Right renal cortex interstitium (tissue), 3 donors: ENCODE measurements at places on chromosomes 2 and 18. TPM values are rescaled to one million over a fixed set of nuclear protein-coding genes. Genes with fewer than 3 reads are reported as not detected.

Gene RNF181
- polyA plus RNA-seq, result 144 TPM

GRCh38 chr2:29056452-29056851 lies 17.9 kb downstream of the PCARE start:
- no peak for DNase-seq

- no peak for DNase-seq
Observed at GRCh38 chr2:29347774-29348461, 232.7 kb downstream of the CLIP4 start.

DNA sequence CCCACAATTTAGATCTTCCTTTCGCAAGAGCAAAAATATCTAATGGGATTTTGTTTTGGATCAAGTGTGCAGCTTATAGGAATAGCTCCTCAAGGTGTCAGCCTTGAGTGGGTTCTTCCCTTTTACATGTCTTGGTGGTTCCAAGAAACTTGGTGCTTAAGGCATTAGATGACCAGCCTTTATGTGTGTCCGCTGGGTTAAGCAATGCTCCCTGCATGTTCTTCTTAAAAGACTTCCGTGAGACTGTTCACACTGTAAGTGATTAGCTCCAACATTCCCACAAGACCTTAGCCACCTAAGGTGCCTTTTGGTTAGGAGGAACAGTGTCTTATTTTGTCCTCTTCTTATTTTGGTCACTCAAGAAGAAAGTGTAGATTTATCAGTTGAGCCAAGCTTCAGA lies 44.3 kb upstream of the GPR39 start:
- no peak for DNase-seq

DNA sequence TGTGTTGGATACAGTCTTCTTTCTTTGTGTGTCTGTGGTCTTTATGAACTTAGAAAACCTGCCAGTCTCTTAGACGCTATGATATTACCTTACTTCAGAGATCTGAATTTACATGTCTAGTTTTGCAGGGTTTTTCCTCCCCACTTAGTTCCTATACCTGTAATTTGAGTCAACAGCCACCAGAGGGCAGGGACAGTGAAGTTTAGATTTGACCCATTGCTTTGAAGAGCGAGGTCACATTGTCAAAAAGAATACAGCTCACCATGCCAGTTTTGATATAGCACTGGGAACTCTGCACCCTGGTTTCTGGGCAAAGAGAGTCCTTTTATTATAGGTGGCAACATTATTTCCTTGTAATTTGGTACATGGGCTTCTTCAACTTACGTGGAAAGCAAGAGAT lies 102.3 kb downstream of the MAPK4 start:
- DNase-seq, result no peak

GRCh38 chr18:12028040-12028628 lies 46.8 kb downstream of the IMPA2 start:
- no peak for DNase-seq
